ENCODE measurements at places on chromosomes 2 and 18. TPM values are rescaled to one million over a fixed set of nuclear protein-coding genes. Genes with fewer than 3 reads are reported as not detected.

GRCh38 chr2:54336136-54336976 is 80.3 kb upstream of the TSPYL6 start:
- no peaks in the 10 kb centered on the region for H3K36me3 ChIP-seq
- H3K4me3 ChIP-seq, result no peak overlapping the region
- peaks cover under 1% of the 10 kb centered on the region for H3K4me1 ChIP-seq

GRCh38 chr2:235381261-235381912 is 112.5 kb upstream of the AGAP1 start:
- H3K27ac ChIP-seq, result no peak overlapping the region
- no peaks in the 10 kb centered on the region for H3K27me3 ChIP-seq
- H3K4me1 ChIP-seq, result no peaks in the 10 kb centered on the region
- DNase-seq, result no peak
- H3K4me3 ChIP-seq, result no peak overlapping the region

FAP gene
- not detected for total RNA-seq

FZD7 gene
- total RNA-seq, result 0.17 TPM

MOGAT1 gene
- total RNA-seq, result not detected

Measured in CD4-positive, alpha-beta T cell (primary cell).